ENCODE measurements at places on chromosomes 1 and 21.

DNA sequence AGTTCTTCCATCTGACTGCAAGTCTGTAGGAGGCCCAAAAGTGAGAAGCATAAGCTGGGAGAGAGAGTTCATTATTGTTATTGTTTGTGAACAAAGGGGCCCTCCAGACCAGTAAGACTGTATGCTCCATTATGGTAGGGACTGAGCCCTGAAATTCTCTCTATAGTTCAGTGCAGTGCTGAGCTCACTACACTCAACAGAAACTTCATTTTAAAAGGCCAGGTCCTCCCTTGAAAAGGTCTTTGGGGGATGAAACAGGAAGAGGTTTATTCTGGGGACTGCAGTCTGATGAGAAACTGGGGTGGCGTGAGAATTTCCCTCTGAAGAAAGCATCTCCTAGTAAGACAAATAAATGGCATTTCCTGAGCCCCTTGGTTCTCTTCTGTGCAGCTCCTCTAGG is 5.5 kb upstream of the GATAD2B start:
- no peak for DNase-seq

- no peak for DNase-seq
Measured at GRCh38 chr21:19045876-19046275, 642.3 kb upstream of the TMPRSS15 start.

- no peak for DNase-seq
Measured at GRCh38 chr1:234956821-234957329, 171.8 kb downstream of the TOMM20 start.

GRCh38 chr1:116794804-116795481 is 40.7 kb downstream of the CD2 start:
- DNase-seq = no peak

DNA sequence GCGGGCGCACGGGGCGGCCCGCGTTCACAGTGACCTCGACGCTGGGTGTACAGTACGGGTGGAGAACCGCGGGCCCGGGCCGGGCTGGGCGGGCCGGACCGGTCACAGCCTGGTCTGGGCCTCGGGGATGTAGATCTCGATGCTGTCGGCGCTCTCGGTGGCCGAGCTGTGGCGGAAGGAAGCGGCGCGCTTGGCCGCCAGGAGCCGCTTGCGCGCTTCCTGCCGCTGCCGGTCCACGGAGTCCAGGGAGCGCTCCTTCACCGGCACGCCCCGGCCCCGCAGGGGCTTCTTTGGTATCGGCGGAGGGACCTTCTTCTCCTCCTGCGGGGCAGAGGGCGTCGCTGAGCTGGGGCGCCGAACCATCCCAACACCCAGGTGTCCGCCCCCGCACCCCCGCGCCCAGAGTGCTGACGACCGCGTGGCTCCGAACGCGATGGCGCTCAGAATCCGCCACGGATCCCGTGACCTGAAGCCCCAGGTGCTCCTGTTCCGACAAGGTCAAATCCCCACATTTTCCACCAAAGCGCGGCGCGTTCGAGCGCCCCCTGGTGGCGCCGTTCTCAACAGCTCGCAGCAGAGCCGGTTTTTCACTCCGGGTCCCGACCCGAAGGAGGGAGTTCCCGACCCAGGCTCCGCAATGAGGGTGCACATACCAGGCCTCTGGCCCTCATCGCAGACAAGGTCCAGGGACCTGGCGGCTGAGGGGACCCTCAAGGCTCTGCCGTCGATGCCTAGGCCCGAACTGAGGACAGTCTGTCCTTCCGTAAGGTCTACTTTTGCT is 6.6 kb upstream of the SMIM12 start:
- peak; percentile 60 for DNase-seq

GRCh38 chr1:119320100-119320499 is 48.5 kb upstream of the HAO2 start:
- DNase-seq = no peak

- no peak for DNase-seq
Measured at GRCh38 chr1:156217871-156218270, 5.1 kb downstream of the PMF1 start.

- no peak for DNase-seq
Measured at GRCh38 chr1:167305706-167306277, 85.1 kb downstream of the POU2F1 start.

GRCh38 chr1:201060586-201060985 is 37.1 kb upstream of the KIF21B start:
- DNase-seq = no peak

Data from NCI-H2081 treated with DMSO at 0.1 percent for 48 hours (cell line).